8988T (cell line): ENCODE measurements at places on chromosomes 5 and 9.

GRCh38 chr9:99606957-99607356, 214.7 kb upstream of the NR4A3 start:
- DNase-seq = no peak

GRCh38 chr9:72931437-72931836, 21.4 kb downstream of the ALDH1A1 start:
- DNase-seq = no peak

DNA sequence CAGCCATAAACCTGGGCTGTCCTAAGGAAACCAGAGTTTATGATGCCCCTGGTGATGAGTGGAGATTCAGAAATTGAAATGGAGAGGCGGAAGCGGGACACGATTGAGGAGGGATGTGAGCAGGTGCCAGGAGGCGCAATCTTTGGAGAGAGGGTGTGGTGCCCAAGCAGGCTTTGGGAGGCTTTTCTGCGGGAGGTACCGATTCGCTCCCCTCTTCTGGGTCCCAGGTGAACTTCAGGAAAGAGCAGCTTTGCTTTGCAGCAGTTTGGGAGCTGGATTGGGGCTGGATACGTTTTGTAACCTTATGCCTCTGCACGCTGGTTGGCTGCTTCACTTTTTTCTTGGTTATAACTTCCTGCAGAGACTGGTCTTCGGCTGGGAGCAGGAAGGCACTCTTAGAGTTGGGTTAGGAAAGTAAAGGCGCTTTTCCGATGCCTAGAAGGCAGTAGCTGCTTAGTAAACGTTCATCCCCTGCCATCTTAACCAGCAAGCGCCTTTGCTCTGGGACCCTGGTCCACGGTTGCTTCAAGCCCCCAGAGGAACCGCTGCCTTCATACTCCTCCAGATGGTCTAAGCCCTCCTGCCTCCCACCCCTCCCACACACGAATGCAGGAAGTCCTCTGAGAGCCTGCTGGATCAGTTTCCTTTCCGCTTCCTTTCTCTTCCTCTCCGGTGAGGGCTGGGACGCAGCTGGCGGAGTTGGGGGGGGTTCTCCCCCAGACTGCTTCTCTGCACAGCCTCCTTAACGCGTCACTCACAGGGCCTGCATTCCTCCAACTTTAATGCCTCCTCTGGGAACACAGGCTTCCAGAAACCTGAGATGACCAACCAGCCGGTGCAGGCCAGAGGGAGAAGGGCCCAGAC, 15.2 kb upstream of the NEK6 start:
- no peak for DNase-seq

DNA sequence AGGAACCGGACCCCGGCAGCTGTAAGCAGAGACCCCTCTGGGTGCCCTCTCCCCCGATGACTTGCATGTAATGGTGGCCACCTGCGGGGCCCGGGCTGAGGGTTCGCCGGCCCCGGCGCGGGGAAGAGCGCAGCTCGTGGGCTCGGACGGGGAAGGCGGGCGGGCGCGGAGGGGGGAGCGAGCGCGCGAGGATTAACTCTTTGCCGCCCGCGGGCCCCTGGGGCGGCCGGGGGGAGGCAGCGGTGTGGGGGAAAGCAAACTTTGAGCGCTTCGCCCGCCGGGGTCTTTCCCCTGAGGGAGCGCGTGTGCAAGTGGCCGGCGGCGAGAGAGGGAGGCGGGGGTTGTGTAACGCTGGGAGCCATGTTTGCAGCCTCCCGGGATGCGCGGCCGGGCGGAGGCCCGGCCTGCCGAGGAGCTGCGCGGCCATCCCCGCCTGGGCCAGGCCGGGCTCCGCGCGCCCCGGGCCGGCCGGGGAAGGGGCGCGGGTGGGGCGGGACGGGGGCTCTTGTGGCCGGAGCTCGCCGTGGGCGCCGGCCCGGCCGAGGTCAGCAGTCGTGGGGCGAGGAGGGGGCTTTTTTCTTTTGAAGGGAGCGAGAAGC, 547 bp downstream of the ANP32B start:
- DNase-seq = peak; percentile 44

- peak; percentile 59 for DNase-seq
Observed at GRCh38 chr5:168317521-168318147, 26.2 kb downstream of the WWC1 start.

GRCh38 chr9:87831159-87831558, 51.5 kb upstream of the SPATA31E1 start:
- DNase-seq = no peak

GRCh38 chr5:1317921-1318565, 23.2 kb upstream of the TERT start:
- DNase-seq = peak; percentile 12

DNA sequence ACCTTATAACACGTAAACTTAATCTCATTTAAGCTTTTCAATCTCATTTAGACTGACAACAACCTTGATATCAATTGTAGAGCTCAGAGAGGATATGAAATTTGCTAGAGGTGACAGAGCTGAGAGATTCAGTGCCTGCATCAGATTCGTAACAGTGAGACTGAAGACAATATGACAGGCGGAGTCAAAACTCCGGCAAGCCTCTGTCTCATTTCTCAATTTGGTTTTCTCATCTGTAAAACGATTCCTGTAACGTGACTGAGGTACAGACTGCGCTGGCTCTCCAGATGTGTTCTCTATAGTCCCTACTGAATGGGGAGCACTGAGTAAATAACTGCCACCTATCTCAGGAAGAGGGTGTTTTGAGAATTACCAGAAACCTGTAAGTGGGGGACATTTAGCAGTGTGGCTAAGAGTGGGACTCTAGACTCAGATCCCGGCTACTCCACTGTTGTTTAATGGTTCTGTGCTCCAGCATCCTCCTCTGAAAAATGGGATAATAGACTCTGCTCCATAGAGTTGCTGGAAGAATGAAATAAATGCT, 3.0 kb upstream of the MCIDAS start:
- DNase-seq = no peak

DNA sequence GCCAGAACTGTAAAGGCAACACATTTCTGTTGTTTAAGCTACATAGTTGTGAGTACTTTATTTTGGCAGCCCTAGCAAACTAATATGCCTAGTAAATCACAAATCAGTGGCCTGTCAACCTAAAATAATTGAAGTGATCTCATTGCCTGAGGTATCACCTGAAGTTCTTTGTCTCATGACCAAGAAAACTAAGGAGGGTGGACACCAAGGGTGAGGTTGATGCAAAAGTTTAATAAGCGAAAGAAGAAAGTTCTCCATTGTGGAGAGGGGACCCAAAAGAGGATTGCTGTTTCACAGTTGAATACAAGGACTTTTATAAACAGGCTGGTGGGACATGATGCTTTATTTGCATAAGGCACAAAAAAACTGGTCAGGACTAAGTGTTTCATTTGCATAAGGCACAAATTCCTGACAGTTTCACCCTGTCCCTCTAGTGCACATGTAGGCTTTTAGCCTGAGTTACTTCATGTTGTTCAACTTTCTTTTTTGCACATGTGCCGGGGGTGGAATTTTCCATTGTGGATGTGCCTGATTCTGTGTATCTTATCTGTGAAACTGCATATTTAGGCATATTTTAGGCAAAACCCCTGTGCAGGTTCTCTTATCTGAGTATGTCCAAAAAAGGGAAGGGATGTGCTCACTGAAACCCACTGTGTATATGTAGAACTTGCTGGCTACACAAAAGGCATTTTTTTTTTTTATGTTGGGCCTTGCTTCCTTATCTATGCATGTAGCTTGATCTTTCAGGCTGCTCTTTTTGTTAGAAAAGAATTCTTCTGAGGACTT, 108.6 kb upstream of the RAI14 start:
- no peak for DNase-seq

DNA sequence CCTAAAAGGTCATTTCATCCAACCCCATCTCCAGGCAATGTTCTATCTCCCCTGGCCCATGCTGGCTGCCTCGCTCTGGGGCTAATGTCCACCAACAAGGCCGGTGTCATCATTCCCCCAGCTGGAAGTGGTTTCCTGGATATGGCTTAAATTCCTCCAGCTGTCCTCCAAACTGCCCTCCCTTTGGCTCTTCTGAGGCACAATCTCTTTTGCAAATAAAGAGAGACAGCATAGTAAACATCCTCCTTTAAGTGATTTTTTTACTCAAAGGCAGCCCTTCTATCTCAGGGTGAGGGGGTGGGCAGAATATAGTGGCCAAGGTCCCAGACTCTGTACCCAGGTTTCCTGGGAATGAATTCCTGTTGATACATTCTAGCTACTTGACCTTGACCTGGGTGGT, 117.4 kb upstream of the PANK3 start:
- DNase-seq = no peak

DNA sequence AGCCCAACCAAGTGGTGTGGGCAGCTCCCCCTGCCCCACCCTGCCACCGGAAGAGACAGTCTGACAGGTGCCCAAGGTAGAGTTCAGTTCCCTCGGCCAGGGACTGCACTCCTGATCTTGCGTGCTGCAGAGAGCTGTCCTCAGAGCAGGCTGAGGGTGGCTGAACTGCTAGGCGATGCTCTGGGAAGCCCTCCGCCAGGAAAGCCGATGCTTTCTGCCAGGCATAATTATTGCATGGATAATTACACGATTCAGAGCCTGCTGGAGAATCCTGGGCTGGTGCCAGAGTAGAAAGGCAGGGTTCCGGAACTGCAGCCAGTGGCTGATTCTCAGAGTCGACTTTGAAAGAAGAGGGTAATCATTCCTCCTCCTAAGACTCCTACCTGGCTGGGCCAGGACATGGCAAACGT, 19.3 kb downstream of the KCNIP1 start:
- DNase-seq = no peak
